Adrenal gland (tissue), 19 donors: ENCODE measurements at places on chromosomes 7 and 10. TPM values are rescaled to one million over a fixed set of nuclear protein-coding genes. Genes with fewer than 3 reads are reported as not detected.

DNA sequence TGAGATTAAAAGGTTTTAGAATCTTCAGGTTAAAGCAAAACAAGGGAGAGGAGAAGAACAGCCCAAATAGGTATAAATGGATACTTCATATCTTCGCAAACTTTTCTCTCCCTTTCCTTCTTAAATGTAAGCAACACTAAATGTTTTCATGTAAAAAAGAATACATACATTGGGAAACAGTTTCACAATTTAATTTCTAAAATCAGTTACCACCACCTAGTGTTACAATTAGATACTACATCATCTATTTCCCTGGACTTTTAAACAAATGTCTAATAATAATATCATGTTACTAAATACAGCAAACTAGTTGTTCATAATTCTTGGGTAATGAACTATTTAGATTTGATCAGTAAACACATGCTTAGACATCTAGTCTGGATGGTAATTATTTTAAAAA is 35.8 kb downstream of the MINDY3 start:
- no peak for DNase-seq

GRCh38 chr7:79361214-79361613 is 92.3 kb downstream of the MAGI2 start:
- no peak for DNase-seq

GRCh38 chr7:74070619-74070921 is 13.0 kb upstream of the LIMK1 start:
- no peak for DNase-seq

DNA sequence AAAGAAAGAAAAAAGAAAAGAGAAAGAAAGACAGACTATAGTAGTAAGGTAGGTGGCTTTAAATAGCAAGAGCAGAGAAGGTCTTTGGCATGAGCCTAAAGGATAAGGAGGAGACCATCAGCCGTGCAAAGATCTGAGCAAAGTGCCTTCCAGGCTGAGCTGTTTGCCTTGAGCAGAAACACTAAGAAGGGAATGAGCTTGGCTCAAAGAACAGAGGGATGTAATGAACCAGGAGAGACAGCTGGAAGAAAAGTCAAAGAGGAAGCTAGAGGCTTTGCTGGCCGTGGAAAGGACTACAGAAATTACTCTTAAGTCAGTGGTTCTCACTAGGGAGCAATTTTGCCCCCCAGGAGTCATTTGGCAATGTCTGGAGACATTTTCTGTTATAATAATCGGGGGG is 228.6 kb downstream of the FGFR2 start:
- no peak for DNase-seq

Gene LLCFC1
- total RNA-seq, result not detected

Gene HOXA9
- total RNA-seq, result 15.3 TPM
